ENCODE measurements at places on chromosomes 7 and 10. TPM values are rescaled to one million over a fixed set of nuclear protein-coding genes. Genes with fewer than 3 reads are reported as not detected.

Gene FFAR4
- polyA plus RNA-seq, result 0.08 TPM

Gene CCDC3
- 11.8 TPM for polyA plus RNA-seq

Gene RBP3
- polyA plus RNA-seq, result not detected

Gene H2BK1
- polyA plus RNA-seq, result not detected

Gene EPHA1
- 14.9 TPM for polyA plus RNA-seq

Gene AKR1C2
- polyA plus RNA-seq, result 8.2 TPM

GRCh38 chr10:112675560-112676083 is 228.6 kb downstream of the VTI1A start:
- H3K27ac ChIP-seq, result no peak overlapping the region
- no peaks in the 10 kb centered on the region for H3K27me3 ChIP-seq
- H3K4me1 ChIP-seq, result no peaks in the 10 kb centered on the region
- peaks cover 10% of the 10 kb centered on the region for H3K36me3 ChIP-seq

DNA sequence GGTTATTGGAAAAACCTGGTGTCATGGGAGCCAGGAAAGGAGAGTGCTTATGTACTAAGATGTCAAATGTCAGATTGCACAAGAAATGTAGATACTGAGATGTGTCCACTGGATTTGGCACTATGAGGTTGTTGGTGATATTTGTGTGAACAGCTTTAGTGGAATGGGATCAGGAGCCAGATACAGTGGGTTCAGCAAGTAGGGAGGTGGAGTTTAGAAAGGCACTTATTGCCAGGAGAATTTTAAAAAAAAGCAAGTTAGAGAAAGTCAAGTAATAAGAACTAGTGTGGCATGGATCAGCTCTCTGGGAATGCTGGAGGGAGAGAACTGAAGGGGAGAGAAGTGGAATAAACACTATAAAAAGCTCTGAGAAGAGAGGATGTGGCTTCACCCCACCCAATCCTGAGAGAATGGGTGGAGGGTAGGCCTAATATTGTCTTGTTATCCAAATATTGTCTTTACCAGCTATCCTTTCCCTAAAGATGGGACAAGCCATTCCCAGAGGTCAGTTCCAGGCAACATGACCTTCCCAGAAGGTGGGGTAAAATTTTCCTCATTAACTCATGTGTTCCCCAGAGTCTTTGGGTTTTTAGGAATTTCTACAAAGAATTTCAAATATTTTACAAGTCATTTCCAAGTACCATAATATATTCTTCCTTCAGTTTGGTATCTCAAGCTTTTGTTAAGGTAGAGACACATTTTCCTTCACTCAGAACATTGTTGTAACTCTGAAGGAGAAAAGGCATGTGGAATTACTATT is 42.3 kb downstream of the ENTPD1 start:
- H3K36me3 ChIP-seq, result no peaks in the 10 kb centered on the region
- peak overlapping the region; percentile 24 for H3K27ac ChIP-seq
- peaks cover 2% of the 10 kb centered on the region for H3K4me1 ChIP-seq
- DNase-seq, result no peak
- H3K27me3 ChIP-seq, result no peaks in the 10 kb centered on the region

GRCh38 chr10:17523917-17524316 is 69.5 kb upstream of the ST8SIA6 start:
- H3K36me3 ChIP-seq, result no peaks in the 10 kb centered on the region
- H3K27ac ChIP-seq, result no peak overlapping the region
- no peak overlapping the region for H3K4me3 ChIP-seq
- no peak for DNase-seq
- H3K27me3 ChIP-seq, result no peaks in the 10 kb centered on the region

DNA sequence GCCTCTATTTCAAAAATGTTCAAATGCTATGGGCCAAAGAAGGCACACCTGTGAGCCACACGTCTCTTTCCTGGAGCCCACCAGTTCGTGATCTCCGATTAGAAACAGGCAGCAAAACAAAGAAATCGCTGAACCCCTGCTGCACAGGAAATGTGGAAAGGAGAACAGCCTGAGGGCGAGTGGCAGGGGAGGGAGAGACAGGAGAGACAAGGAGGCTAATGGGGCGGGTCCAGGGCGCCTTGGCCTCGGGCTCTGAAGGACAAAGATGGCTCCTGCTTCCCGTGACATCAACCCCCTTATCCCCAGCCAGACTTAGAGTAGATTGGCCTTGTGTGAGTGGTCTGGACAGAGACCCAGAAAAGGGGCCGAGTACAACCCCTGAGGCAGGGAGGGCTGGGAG is 62.4 kb upstream of the DOCK1 start:
- no peaks in the 10 kb centered on the region for H3K27me3 ChIP-seq
- no peaks in the 10 kb centered on the region for H3K4me1 ChIP-seq
- no peak for DNase-seq
- H3K27ac ChIP-seq, result no peak overlapping the region

DNA sequence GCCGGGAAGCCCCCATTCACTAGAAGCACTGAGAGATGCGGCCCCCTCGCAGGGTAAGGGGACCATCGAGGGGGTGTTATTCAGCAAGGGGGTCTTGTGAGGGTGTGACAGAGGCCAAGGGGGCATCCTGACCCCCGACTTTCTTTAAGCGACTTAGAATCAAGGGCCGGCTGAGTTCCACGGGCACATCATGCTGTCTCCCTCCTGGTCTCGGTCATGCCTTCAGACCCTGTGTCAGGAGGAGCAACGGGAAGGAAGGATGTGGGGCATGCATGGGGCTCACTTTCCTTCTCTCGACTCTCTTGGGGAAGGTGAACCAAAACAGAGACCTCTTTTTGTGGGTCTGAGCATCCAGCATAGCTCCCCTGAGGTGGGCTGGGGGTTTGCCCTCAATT is 2.5 kb downstream of the ACSL5 start:
- H3K4me3 ChIP-seq, result peak overlapping the region; percentile 70
- H3K36me3 ChIP-seq, result no peaks in the 10 kb centered on the region
- DNase-seq, result no peak

- no peak for DNase-seq
- no peak overlapping the region for H3K4me3 ChIP-seq
- no peaks in the 10 kb centered on the region for H3K27me3 ChIP-seq
- H3K36me3 ChIP-seq, result no peaks in the 10 kb centered on the region
- H3K27ac ChIP-seq, result no peak overlapping the region
These were observed 73.8 kb downstream of the CUL1 start for GRCh38 chr7:148772297-148773089.

DNA sequence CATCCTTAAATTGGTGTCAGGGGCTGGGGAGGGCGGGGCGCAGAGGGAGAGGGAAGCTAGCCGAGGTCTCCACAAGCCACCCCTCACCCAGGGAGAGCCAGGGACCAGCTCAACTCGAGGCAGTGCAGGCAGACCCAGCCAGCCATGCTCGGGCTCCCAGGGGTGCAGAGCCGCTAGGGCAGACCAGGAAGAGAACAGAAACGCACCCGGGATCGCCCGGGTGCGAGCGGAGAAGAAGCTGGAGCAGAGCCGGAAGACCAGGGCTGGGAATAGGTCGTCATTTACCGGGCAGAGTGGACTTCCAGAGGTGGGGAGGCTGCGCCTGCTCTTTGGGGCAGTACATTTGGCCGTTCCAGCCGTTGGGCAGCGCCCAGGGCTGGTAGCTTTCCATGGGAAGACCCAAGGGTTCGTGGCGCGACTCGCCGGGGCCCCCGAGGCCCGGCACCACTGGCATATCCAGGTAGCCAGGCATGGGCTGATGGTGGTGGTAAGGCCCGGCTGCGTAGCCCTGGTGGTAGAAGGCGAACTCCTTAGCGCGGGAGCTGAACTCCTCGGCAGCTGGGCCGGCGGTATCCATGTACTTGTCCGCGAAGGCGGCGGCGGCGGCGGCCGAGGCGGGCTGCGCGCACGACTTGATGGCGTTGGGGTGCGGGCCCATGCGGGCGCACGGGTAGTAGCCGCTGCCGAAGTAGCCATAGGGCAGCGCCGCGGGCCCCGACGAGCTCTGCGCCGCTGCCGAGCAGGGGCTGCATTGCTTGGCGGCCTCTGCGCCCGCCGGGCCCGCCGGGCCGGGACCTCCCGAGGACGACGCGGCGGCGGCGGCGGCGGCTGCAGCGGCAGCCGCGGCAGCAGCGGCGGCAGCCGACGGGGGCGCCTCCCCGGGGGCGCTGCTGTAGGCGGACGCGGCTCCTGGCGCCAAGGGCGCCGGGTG is 755 bp downstream of the HOXA13 start:
- H3K4me1 ChIP-seq, result peaks cover 4% of the 10 kb centered on the region
- no peaks in the 10 kb centered on the region for H3K36me3 ChIP-seq
- DNase-seq, result no peak
- no peak overlapping the region for H3K27ac ChIP-seq
- H3K4me3 ChIP-seq, result no peak overlapping the region

GRCh38 chr7:50367570-50367969 is 63.1 kb downstream of the IKZF1 start:
- peaks cover 8% of the 10 kb centered on the region for H3K4me1 ChIP-seq
- H3K4me3 ChIP-seq, result no peak overlapping the region
- H3K27me3 ChIP-seq, result no peaks in the 10 kb centered on the region
- DNase-seq, result no peak
- H3K36me3 ChIP-seq, result no peaks in the 10 kb centered on the region

GRCh38 chr10:6046773-6047611 is 15.2 kb downstream of the IL2RA start:
- no peak overlapping the region for H3K4me3 ChIP-seq
- no peak for DNase-seq
- H3K4me1 ChIP-seq, result peaks cover 17% of the 10 kb centered on the region
- H3K27me3 ChIP-seq, result no peaks in the 10 kb centered on the region
- no peaks in the 10 kb centered on the region for H3K36me3 ChIP-seq

- DNase-seq, result no peak
- H3K4me3 ChIP-seq, result no peak overlapping the region
- H3K4me1 ChIP-seq, result no peaks in the 10 kb centered on the region
- H3K27ac ChIP-seq, result no peak overlapping the region
These were observed 480.2 kb downstream of the KCNMA1 start for GRCh38 chr10:77157248-77158019.

DNA sequence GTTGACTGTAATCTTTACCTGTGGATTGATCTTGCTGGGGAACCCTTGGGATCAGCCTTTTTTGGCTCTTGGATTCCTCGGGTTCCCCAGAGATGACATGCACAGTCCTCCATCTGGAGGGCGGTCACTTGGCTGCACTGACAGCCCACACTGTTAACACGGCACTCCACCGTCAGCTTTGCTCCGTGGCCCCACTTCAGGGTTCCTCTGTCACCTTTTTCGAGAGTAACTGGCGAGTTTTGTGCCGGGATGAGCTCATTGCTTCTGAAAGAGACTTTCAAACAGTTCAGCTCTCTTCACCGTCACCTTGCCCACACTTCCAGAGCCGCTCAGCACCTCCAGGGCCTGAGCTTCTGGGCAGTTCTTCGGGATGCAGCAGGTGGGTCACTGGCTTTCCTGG is 42.4 kb downstream of the PROSER2 start:
- no peak for DNase-seq
- H3K36me3 ChIP-seq, result no peaks in the 10 kb centered on the region
- no peak overlapping the region for H3K4me3 ChIP-seq
- no peak overlapping the region for H3K27ac ChIP-seq
- no peaks in the 10 kb centered on the region for H3K27me3 ChIP-seq
- H3K4me1 ChIP-seq, result peaks cover 6% of the 10 kb centered on the region

DNA sequence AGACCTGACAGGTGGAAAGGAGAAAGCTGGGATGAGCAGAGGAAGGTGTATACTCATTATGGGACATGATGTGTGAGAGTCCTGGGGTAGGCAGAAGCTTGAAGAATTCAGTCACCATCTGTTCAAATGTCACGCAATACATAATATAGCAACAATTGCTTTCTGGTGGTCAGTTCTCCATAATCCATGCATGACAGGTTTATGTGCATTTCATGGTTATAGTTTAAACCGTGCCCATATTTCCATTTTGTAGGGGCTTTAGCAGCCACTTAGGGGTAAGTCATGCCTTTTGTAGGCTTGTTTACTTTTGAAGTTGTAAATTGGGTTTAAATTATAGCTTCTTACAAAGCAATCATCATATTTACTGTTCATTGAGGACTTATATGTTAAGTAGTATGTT is 158.8 kb downstream of the NXPH1 start:
- H3K27ac ChIP-seq, result no peak overlapping the region
- no peaks in the 10 kb centered on the region for H3K27me3 ChIP-seq
- H3K36me3 ChIP-seq, result no peaks in the 10 kb centered on the region
- no peaks in the 10 kb centered on the region for H3K4me1 ChIP-seq
- no peak overlapping the region for H3K4me3 ChIP-seq

- no peak for DNase-seq
- H3K4me1 ChIP-seq, result peaks cover 10% of the 10 kb centered on the region
- no peak overlapping the region for H3K4me3 ChIP-seq
- H3K27ac ChIP-seq, result no peak overlapping the region
- no peaks in the 10 kb centered on the region for H3K27me3 ChIP-seq
These were observed 136.6 kb downstream of the LRRC4 start for GRCh38 chr7:127894588-127894987.

DNA sequence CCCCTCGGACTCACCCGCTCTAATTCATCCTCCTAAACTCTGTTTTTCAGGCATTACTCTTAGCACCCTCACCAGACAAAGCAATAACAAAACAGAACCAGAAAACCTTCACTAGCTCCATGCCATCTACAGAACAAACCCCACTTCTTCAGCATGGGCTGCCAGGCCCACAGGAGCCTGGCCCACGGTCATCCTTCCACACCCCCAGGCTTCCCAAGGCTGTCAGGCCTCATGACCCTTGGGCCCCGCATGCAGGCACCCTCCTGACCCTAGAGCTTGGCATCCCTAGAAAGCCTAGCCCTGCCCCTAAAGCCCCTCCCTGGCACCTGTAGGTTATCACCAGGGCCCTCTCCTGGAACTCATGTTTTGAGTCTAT is 59.6 kb downstream of the PRKAG2 start:
- DNase-seq, result no peak
- H3K27ac ChIP-seq, result no peak overlapping the region
- no peaks in the 10 kb centered on the region for H3K36me3 ChIP-seq
- no peaks in the 10 kb centered on the region for H3K4me1 ChIP-seq

DNA sequence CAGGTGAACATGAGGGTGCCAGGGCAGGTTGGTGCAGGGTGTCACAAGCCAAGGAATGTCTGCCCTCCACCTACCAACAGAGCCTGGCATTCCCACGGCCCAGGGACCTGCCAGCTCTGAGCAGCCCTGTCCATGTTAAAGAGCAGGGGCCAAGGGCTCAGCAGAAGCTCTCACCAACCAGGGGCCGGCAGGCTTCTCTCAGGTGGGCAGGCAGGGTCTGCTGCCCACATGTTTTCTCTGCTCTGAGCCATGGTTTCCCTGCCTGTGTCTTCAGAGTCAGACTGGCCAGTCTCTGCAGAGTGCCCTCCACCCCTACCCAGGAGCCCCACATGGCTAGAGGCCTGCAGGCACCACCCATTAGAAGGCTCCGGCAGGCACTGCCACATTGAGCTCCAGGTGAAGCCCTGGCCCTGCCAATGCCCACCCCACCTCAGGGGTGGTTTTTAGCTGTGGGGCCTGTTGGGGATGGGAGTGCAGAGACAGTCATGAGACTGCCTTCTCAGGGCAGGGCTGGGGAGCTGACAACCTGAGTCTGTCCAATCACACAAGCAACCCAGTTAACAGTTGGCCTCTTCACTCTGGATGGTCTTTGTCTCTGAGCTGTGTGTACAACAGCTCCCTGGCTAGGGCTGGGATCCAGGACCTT is 135.9 kb downstream of the ARHGAP22 start:
- no peak overlapping the region for H3K27ac ChIP-seq
- no peak overlapping the region for H3K4me3 ChIP-seq
- no peaks in the 10 kb centered on the region for H3K4me1 ChIP-seq
- DNase-seq, result no peak
- peaks cover 5% of the 10 kb centered on the region for H3K27me3 ChIP-seq

- no peak overlapping the region for H3K4me3 ChIP-seq
- H3K4me1 ChIP-seq, result no peaks in the 10 kb centered on the region
- no peak for DNase-seq
- peaks cover 79% of the 10 kb centered on the region for H3K36me3 ChIP-seq
- peak overlapping the region; percentile 4 for H3K27ac ChIP-seq
- no peaks in the 10 kb centered on the region for H3K27me3 ChIP-seq
These were observed 23.4 kb downstream of the COX15 start for GRCh38 chr10:99708428-99709012.

Measured in left lung (tissue), 14 donors.